WTC11 (cell line): ENCODE measurements at places on chromosomes 7 and 10. TPM values are rescaled to one million over a fixed set of nuclear protein-coding genes. Genes with fewer than 3 reads are reported as not detected.

DNA sequence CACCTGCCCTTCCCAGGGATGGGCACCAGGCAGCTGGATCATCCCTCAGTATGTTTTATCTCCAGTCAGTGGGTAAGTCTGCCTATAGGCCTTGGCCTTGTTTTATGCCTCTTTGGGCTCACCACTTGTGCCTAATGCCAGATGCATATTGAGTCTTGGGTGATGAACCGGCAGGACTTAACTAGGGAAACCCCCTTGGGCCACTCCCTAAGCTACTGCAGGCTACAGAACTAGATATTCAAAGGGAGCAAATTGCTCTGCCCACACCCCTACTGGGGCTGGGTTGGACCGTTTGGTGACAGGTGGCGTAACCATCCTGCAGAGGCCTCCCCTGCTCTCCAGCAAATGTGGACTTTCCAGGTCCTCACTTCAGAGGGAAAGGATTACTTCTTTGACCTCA is 115.7 kb upstream of the GDF10 start:
- H3K27me3 ChIP-seq: no peaks in the 10 kb centered on the region
- no peaks in the 10 kb centered on the region for H3K4me1 ChIP-seq
- H3K36me3 ChIP-seq: no peaks in the 10 kb centered on the region
- H3K27ac ChIP-seq: no peak overlapping the region
- no peak overlapping the region for H3K4me3 ChIP-seq

GRCh38 chr10:59907918-59908807 is 1.8 kb upstream of the CCDC6 start:
- DNase-seq: peak; percentile 64
- H3K4me1 ChIP-seq: peaks cover 46% of the 10 kb centered on the region
- H3K36me3 ChIP-seq: peaks cover 6% of the 10 kb centered on the region
- H3K4me3 ChIP-seq: peak overlapping the region; percentile 98
- H3K27ac ChIP-seq: peak overlapping the region; percentile 100

GRCh38 chr10:51788273-51788672 is 88.9 kb upstream of the CSTF2T start:
- H3K4me1 ChIP-seq: no peaks in the 10 kb centered on the region
- no peaks in the 10 kb centered on the region for H3K27me3 ChIP-seq
- H3K36me3 ChIP-seq: peaks cover 4% of the 10 kb centered on the region; the same call in 1 of the 2 replicates
- H3K27ac ChIP-seq: no peak overlapping the region
- H3K4me3 ChIP-seq: no peak overlapping the region

DNA sequence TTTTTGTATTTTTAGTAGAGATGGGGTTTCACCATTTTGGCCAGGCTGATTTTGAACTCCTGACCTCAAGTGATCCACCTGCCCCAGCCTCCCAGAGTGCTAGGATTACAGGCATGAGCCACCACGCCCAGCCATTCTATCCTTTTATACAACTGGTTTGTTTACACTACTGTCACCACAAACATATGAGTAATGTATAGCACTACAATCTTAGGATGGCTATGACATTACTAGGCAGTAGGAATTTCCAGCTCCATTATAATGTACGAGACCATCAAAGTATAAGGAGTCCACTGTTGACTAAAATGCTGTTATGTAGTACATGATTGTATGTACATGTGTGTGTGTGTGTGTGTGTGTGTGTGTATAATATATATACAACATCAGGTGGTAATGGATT is 1126.1 kb upstream of the LRRN3 start:
- H3K4me1 ChIP-seq: no peaks in the 10 kb centered on the region
- no peaks in the 10 kb centered on the region for H3K27me3 ChIP-seq
- H3K36me3 ChIP-seq: no peaks in the 10 kb centered on the region
- H3K4me3 ChIP-seq: no peak overlapping the region
- no peak overlapping the region for H3K27ac ChIP-seq
- DNase-seq: no peak

DNA sequence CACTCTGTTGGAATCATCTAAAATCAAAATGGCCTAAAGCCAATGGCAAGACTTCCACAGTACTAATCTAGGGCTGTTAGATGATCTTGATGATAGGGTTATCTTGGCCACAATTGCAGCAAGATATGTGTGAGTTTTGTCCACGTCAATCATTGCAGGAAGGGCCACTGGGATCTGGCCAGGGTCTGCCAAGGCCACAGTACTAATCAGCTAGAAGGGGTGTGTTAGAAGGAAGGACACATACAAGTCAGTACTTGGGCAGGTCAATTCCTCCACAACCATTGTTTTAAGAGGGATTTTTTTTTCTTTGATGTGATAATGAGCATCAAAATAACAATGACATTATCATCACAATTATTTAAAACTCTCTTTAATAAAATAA is 1.6 kb downstream of the LMOD2 start:
- no peaks in the 10 kb centered on the region; the same call in 1 of the 2 replicates for H3K27me3 ChIP-seq
- peaks cover 14% of the 10 kb centered on the region for H3K4me1 ChIP-seq

GRCh38 chr10:26311383-26311940 is 94.9 kb downstream of the GAD2 start:
- peaks cover 5% of the 10 kb centered on the region; the same call in 1 of the 2 replicates for H3K4me1 ChIP-seq
- H3K36me3 ChIP-seq: no peaks in the 10 kb centered on the region
- H3K27me3 ChIP-seq: no peaks in the 10 kb centered on the region; the same call in 1 of the 2 replicates
- no peak overlapping the region for H3K27ac ChIP-seq
- no peak overlapping the region for H3K4me3 ChIP-seq
- DNase-seq: peak; percentile 31

DNA sequence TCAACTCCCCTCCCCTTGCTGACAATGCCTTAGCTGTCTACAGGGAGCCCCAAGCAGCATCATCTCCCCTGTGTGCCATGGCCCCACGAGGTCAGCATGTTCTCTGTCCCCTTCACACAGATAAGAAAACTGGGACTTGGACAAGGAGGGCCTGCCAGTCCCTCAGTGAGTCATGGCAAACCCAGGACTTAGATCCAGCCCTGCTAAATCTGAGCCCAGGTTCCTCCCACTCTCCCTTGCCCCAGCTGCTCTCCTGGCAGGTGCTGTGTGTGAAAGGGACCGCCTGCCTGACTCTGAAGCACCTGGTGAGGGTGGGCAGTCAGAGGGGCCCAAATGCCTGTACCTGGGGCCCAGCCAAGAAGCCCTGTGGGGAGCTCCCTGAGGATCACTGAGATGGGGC is 7.4 kb downstream of the CRHR2 start:
- peaks cover 16% of the 10 kb centered on the region for H3K4me1 ChIP-seq
- H3K36me3 ChIP-seq: no peaks in the 10 kb centered on the region
- no peak overlapping the region for H3K27ac ChIP-seq
- DNase-seq: no peak

- no peaks in the 10 kb centered on the region for H3K36me3 ChIP-seq
- H3K27ac ChIP-seq: no peak overlapping the region
- peaks cover 7% of the 10 kb centered on the region for H3K4me1 ChIP-seq
- H3K4me3 ChIP-seq: no peak overlapping the region
- DNase-seq: no peak
- no peaks in the 10 kb centered on the region; the same call in none of the 2 replicates for H3K27me3 ChIP-seq
These were observed 299.2 kb downstream of the CCDC3 start for GRCh38 chr10:12702215-12702770.

DNA sequence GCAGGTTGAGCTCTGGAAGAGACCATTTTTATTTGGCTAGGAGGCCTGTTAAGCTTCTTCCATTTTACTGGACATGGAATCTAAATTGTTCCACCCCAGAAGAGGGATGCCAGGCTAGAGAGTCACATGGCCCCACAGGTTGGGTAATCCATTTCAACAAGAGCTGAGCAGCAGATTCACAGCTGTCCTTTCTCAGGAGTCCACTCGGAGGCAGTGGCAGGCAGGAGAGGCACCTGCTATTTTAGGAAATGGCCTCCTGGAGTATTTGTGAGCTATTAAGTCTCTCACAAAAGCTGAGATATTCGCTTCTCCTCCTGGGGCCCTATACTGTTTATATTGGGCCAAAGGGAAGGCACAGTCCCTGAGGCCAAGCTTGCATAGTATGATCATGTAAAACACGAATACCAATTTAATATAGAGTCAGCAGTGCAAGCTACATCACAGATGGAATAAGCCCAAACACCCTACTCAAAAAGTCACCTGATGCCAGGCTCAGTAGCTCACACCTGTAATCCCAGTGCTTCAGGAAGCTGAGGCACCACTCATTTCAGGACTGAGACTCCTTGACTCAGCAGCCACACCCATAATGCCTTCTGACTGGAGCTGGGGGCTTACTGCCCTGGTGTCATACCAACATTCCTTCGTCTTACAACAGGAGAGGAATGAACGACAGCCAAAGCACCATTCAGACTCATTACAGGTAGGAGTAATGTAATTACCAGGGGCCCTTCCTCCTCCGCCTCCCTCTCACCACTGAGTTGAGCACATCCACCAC is 124.1 kb downstream of the LMBR1 start:
- H3K27ac ChIP-seq: no peak overlapping the region; the same call in 1 of the 2 replicates
- peaks cover 12% of the 10 kb centered on the region for H3K4me1 ChIP-seq
- 0 out of 2 replicates have a peak, but pooled peaks cover 2% of the 10 kb centered on the region for H3K36me3 ChIP-seq
- no peaks in the 10 kb centered on the region for H3K27me3 ChIP-seq
- DNase-seq: no peak

GRCh38 chr7:134943785-134944400 is 42.4 kb upstream of the AGBL3 start:
- H3K27ac ChIP-seq: no peak overlapping the region
- peaks cover 12% of the 10 kb centered on the region for H3K36me3 ChIP-seq
- peaks cover 18% of the 10 kb centered on the region for H3K4me1 ChIP-seq
- H3K4me3 ChIP-seq: no peak overlapping the region
- no peak for DNase-seq

- DNase-seq: no peak
- peaks cover 20% of the 10 kb centered on the region for H3K4me1 ChIP-seq
- H3K36me3 ChIP-seq: no peaks in the 10 kb centered on the region
- H3K4me3 ChIP-seq: no peak overlapping the region
These were observed 541.0 kb downstream of the TNS3 start for GRCh38 chr7:47040795-47041347.

GRCh38 chr10:60288256-60288655 is 101.4 kb downstream of the ANK3 start:
- no peak overlapping the region for H3K4me3 ChIP-seq
- no peak overlapping the region; the same call in 1 of the 2 replicates for H3K27ac ChIP-seq
- no peaks in the 10 kb centered on the region for H3K27me3 ChIP-seq
- no peaks in the 10 kb centered on the region for H3K36me3 ChIP-seq

GRCh38 chr7:137689761-137690160 is 157.0 kb downstream of the DGKI start:
- no peaks in the 10 kb centered on the region for H3K36me3 ChIP-seq
- no peaks in the 10 kb centered on the region for H3K27me3 ChIP-seq
- H3K27ac ChIP-seq: no peak overlapping the region
- no peak for DNase-seq

- DNase-seq: no peak
- H3K27me3 ChIP-seq: no peaks in the 10 kb centered on the region; the same call in 1 of the 2 replicates
- H3K27ac ChIP-seq: no peak overlapping the region
- peaks cover 37% of the 10 kb centered on the region for H3K36me3 ChIP-seq
These were observed 41.2 kb upstream of the ZNF138 start for GRCh38 chr7:64753032-64753431.

GRCh38 chr10:6430423-6430980 is 149.6 kb downstream of the PRKCQ start:
- DNase-seq: no peak
- no peaks in the 10 kb centered on the region; the same call in 1 of the 2 replicates for H3K36me3 ChIP-seq
- H3K27ac ChIP-seq: no peak overlapping the region
- H3K4me1 ChIP-seq: no peaks in the 10 kb centered on the region
- H3K27me3 ChIP-seq: no peaks in the 10 kb centered on the region
- H3K4me3 ChIP-seq: no peak overlapping the region

GRCh38 chr7:139571190-139571589 is 47.7 kb downstream of the CLEC2L start:
- peaks cover 18% of the 10 kb centered on the region for H3K4me1 ChIP-seq
- DNase-seq: no peak
- no peaks in the 10 kb centered on the region for H3K27me3 ChIP-seq
- H3K27ac ChIP-seq: peak overlapping the region; percentile 74; the same call in 1 of the 2 replicates
- H3K4me3 ChIP-seq: no peak overlapping the region

Gene PDK4
- 0.21 to 0.46 TPM (median 0.31 TPM) in 3 replicates for total RNA-seq

Gene MYL10
- not detected in 3 replicates for total RNA-seq

Gene WNT16
- total RNA-seq: 0.21 to 0.53 TPM (median 0.33 TPM) in 3 replicates

Gene RET
- 17.8 to 21.4 TPM (median 19.3 TPM) in 3 replicates for total RNA-seq

Gene MLXIPL
- total RNA-seq: 20.4 to 26.6 TPM (median 23.8 TPM) in 3 replicates

Gene CELF2
- total RNA-seq: 16.8 to 24.6 TPM (median 17.8 TPM) in 3 replicates

Gene RBP3
- not detected in 3 replicates for total RNA-seq
